ENCODE measurements at places on chromosomes 1 and 21. TPM values are rescaled to one million over a fixed set of nuclear protein-coding genes. Genes with fewer than 3 reads are reported as not detected.

DNA sequence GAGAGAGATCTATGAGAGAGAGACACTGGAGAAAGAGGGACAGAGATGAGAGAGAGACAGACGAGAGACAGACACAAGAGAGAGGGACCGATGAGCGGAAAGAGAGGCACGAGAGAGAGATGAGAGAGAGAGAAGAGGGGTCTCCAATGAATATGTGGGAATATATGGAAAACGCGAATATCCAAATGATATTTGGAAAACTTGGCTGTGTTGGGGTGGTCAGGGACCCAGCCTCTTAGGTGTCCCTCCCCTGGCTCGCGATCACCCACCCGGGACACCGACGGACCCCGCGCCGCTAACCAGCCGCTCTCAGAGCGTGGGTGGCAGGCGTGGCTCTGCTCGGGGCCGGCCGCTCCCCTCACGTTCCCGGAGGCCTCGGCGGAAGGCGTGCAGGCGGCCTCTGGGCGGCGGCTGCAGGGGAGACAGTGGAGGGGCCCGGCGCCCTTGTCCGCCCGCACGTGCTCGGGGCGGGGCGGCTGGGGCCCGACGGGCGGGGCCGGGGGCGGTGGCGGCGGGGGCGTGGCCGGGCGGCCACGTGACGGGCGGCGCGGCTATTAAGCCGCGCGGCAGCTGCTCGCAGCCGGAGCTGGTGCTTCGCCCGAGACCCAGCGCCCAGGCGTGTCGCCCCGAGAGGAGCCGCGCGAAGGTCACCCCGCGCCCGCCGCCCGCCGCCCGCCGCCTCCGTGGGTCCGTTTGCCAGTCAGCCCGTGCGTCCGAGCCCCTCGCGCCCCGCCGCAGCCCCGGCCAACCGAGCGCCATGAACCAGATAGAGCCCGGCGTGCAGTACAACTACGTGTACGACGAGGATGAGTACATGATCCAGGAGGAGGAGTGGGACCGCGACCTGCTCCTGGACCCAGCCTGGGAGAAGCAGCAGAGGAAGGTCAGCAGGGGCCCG, at the start of gene ACTN2:
Gene ACTN2, plus strand, starts transcription at position 583 of the 898 bp plus-strand sequence. Its CDS starts 175 bp downstream, at position 758.
- no peak for DNase-seq

DNA sequence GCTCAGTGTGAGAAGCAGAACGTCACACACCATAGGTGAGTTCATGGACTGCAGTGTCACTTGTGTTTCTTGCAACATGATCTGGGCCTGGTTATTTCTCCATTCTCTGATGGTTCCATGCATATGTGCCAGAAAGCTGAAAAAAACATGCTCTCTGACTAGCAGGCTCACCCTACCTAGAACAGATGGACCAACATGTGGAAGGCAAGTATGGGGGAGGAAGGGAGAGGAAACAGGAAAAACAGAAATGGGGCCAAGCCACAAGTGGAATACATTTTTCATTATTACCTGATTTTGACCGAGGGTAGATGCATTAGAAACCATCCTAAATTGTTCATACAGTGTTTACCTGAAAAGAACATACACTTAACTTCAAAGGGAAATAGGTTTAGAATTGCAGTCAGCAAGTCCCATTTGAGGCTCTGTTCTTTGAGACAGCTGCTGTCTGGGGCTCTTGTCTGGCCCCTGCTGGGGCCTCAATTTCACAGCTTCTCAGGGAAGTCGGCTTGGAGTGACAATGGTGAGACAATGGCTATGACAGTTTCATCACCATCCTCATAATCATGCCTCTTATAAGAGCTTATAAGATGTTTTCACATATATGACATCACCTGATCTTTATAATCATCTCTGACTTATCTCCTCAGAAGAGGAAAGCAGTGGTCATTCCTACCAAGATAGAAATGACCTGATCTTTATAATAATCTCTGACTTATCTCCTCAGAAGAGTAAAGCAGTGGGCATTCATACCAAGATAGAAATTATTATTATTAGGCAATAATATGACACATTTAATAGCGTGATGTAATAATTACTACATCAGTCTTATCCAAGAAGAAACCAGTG, 327.3 kb downstream of the SIPA1L2 start:
- no peak for DNase-seq

- DNase-seq = no peak
Observed at GRCh38 chr1:208187499-208188041, 56.6 kb downstream of the PLXNA2 start.

DNA sequence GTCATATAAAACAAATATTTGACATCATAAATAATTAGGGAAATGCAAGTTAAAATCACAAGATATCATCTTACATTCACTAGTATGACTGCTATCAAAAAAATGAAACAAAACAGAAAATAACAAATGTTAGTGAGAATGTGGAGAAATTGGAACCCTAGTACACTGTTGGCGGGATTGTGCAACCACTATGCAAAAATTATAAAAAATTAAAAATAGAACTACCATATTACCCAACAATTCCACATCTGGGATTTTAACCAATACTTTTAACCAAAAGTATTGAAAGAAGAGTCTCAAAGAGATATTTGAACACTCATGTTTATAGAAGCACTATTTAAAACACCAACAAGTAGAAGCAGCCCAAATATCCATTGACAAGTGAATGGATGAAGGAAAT, 797.2 kb upstream of the ADAMTS5 start:
- peak; percentile 17 for DNase-seq

- DNase-seq = no peak
Observed at GRCh38 chr21:24208562-24209260, 1398.6 kb downstream of the MRPL39 start.

GRCh38 chr21:40051801-40052200, 184.6 kb downstream of the PCP4 start:
- DNase-seq = no peak

DNA sequence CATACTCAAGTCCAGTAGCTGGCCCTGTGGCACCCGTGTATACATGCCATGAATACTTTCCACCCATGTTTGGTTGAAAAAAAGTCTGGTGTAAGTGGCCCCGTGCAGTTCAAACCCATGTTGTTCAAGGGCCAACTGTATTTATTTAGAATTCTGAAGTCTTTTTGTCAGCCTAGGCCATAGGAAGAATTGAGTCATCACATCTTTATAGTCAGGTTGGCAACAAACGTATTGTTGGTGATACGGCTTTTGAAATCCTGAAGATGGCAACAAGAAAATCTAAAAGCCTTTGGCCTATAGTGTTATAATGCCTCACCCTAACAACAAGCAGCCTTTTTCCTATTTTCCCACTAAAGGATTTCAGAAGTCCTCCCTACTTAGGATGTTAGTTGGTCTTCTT, 363.6 kb downstream of the PLPP3 start:
- DNase-seq = no peak

- DNase-seq = no peak
Observed at GRCh38 chr1:163412221-163412620, 90.5 kb downstream of the NUF2 start.

DNA sequence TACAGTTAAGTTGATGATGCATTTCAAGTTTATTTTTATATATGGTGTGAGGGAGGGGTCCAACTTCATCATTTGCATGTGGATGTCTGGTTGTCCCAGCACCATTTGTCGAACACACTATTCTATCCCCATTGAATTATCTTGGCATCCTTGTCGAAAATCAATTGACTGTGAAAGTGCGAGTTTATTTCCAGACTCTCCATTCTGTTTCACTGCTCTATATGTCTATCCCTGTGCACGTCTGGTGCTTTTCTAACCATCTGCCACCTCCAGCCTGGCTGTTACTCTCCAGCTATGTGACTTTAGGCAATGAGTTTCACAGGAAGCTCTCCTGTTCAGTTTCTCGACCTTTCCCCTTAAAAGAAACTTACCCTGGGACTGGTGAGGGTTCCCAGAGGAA, 137.1 kb upstream of the KLHDC7A start:
- no peak for DNase-seq

DNA sequence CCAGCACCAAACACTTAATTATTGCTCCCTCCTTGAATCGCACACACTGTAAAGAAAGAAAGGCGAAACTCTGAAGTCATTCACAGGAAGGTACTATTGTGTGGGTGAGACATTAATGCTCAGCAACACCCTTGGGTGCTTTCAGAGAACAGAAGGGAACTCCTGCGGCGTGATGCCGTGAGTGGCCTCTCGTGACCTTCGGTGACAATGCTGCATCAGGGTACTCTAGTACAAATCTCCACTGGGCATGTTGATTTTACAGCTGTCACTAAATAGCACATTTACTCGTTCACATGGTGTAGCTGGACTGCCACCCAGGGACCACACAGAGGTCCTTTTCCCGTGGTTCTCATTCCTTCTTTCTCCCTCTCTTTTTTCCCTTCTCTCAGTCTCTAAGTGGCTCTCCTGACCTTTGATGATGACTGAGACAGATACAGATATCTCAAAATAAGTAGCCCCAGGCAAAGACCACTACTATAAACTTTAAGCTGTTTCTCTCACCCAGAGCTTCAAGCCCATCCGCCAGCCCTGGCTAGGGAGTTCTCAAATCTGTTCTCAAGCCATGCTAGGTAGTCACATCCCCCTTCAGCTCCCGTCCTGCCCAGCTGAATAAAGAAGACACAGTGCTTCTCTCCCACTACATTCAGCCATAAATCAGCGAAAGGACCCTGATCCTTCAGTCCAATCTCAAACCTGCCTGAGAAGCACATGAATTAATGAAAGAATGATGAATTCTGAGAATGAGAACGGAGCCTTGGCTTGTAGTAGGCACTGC, 223.4 kb upstream of the FMN2 start:
- DNase-seq = peak; percentile 17

DNA sequence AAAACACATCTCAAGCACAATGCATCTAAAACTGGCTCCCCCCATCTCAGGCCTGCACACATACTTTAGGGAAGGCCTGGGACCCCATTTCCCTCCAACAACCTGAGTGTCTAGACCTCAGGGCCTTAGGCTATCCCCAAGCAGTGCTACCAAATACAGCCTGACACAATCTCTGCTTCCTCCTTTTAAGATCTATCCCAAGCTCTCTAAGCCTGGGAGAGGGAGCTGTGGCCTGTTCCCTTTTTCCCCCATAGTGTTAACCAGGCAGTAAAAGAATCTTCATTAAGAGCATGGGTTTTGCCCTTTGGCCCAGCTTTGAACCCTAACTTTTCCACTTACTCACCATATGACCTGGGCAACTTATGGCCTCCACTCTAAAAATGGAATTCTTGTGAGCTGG, 10.8 kb upstream of the COL8A2 start:
- no peak for DNase-seq

DNA sequence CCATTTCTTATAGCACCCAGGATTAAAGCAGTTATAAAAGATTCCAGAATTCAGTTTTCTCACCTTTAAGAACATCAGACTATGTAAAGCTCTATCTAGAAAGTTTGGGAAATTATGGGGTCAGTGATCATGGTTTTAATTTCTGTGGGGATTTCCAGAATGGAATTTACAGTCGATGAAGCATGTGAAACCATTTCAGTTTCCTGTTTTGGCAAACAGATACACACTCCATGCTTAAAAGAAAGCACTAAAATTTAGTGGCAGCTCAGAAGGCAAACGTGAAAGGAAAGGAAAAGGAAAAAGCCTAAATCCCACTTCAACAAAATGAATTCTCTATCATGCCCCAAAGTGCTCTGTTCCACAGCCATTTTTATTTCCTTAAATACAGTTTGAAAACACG, 60.4 kb downstream of the FYB2 start:
- no peak for DNase-seq

- DNase-seq = peak; percentile 14
Observed at GRCh38 chr1:219710529-219711194, 97.8 kb upstream of the ZC3H11B start.

DNA sequence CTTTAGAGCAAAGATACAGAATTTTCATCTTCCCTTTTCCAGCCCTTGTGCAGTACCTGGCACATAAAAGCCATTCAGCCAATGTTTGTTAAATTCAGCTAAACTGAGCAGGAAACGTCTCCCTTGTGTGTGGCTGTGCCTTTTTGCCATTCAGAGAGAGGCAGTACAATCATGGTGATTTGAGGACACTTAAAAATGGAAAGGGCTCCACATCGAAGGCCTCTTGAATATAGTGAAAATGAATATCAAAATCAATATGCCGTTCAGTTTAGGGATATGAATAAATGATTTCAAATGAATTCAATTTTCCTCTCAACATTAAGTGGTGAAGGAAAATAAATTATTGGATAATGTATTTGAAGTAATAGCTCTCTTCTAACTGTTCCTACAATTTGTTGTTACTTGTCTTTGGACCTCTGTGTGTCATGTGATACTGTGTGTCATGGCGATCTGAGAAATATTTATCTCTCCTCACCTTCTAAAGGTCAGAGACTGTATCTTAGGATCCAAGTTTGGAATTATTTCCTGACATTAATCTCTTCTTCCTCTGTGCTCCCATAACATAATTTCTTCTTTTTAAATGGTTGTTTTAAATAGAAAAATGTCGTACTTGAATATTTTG, 355.6 kb upstream of the ST6GALNAC5 start:
- no peak for DNase-seq

DNA sequence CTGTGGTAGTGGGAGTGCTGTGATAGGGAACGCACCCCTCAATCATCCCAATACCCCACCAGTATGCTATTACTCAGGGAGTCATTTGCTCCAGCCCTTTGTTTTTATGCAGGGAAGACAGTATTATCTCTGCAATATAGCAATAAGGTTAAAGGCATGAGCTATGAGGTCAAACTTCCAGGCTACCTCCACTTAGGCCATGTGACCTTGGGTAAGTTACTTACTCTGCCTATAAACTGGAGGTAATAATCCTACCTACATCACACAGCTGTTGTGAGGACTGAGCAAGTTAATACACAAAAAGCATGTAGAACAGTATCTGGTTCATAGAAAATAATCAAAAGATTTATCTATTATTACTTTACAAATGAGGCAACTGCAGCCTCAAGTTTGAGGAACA, 30.1 kb downstream of the MEF2D start:
- no peak for DNase-seq

- no peak for DNase-seq
Observed at GRCh38 chr1:25900219-25900618, 6.0 kb downstream of the STMN1 start.

DNA sequence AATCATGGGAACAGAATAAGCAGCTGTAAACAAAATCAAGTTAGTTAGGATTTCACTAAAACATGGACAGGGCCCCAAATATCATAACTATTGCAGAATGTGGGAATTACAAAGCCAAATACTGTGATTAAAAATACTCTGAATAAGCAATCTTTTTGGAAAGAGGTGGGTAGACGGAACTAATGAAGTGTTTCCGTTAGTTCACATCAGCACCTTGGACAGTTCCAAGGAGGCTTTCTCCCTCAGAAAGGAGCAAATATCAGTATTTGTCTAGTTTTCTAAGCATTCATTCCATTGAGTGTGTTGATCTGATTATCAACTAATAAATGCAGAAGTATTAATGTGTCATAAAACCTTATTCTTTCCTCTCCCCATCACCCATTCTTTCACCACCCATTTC, 97.4 kb downstream of the FAM78B start:
- no peak for DNase-seq

- DNase-seq = peak; percentile 89
Observed at GRCh38 chr1:224067621-224068457, 46.1 kb upstream of the FBXO28 start.

Gene SPATA46
- not detected for total RNA-seq

Gene ST6GALNAC5
- 7.3 TPM for total RNA-seq

Gene MARCKSL1
- total RNA-seq = 107 TPM

Gene KIF2C
- 95.3 TPM for total RNA-seq

Gene ZNF683
- total RNA-seq = not detected

Gene NBPF8
- 20.2 TPM for total RNA-seq

Gene TP73
- total RNA-seq = 2.4 TPM

Gene CACNA1S
- 0.17 TPM for total RNA-seq
